Bone marrow (tissue), 2 donors: ENCODE measurements at places on chromosomes 2 and 18.

DNA sequence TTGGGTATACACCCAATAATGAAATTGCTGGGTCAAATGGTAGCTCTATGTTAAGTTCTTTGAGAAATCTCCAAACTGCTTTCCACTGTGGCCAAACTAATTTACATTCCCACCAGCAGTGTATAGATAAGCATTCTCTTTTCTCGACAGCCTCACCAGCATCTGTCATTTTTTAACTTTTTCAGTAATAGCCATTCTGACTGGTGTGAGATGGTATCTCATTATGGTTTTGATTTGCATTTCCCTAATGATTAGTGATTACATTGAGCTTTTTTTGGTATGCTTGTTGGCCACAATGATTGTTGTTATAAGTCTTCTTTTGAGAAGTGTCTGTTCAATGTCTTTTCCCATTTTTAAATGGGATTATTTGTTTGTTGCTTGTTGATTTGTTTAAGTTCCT lies 50.4 kb upstream of the EPAS1 start:
- DNase-seq: no peak

DNA sequence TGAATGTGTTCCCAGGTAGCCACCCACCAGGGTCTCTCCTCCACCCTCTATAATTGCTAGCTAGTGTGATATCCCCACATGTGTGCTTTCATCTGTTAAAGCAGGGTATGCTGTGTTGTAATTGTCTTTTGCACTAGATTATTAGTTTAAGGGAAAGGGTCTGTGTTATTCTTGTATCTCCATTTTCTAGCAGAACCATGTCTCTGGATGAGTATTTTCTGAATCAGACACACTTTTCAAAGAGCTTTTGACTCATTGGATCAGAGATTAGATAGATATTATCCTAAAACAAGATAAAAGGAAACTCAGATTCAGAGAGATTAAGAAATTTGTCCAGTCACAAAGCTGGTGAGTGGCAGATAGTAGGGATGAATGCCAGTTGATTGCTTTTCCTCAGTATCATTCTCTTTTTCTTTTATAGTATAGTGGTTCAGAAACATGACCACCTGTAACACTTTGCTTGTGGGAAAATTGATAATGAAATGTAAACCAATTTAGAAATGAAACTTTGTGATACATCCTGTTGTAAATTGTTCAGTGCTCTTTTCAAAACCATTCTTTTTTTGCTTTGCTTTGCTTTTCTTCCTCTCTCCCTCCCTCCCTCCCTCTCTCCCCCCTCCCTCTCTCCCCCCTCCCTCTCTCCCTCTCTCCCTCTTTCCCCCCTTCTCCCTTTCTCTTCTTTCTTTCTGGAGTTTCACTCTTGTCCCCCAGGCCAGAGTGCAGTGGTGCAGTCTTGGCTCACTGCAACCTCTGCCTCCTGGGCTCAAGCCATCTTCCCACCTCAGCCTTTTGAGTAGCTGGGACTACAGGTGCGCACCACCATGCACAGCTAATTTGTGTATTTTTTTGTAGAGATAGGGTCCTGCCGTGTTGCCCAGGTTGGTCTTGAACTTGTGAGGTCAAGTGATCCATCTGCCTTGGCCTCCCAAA lies 7.4 kb downstream of the MIB1 start:
- no peak for DNase-seq

- DNase-seq: no peak
Observed at GRCh38 chr2:176114930-176115625, 1.5 kb upstream of the HOXD10 start.

DNA sequence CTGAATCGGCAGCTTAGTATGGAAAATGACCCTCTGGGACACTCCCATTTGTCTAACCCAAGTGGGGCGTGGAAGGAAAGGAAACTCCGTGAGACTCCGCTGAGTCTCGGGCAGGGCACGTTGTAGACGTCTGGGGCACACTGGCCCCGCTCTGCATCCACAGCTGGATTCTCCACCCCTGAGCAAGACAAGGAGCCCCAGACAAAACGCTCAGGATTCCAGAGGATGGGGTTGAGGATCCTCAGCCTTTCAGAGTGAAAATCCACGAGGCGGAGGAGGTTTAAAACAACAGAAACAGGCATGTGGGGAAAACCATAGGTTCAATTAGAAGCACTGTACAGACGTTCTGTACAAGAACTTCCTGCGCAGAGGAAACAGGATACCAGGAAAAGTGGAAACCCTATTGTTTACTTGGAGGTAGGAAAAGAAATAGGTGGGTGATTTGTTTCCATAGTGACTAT lies 124.9 kb upstream of the ZNF236 start:
- DNase-seq: no peak

- DNase-seq: no peak
Observed at GRCh38 chr2:24945907-24946306, 25.8 kb downstream of the DNAJC27 start.

DNA sequence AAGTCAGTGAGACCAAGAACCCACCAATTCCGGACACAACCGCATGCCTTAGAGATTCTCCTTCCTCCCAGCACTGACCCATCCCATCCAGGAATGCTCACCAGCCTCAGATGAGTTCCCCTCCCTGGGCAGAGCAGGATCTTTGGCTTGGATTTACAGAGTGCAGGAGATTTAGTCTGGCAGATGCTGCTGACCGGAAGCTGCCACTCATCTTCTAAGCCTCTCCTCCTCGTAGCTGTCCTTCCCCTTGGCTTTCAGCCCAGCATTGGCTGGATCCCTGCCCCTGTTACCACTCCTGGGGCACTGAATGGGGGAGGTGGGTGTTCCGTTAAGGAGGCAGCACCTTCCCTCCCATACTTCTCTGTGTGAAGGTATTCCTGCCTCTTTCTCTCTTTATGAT lies 53.2 kb downstream of the VWA3B start:
- DNase-seq: no peak

GRCh38 chr2:9187620-9188214 lies 18.9 kb upstream of the ASAP2 start:
- DNase-seq: no peak

GRCh38 chr18:22188559-22189267 lies 19.3 kb downstream of the GATA6 start:
- no peak for DNase-seq

GRCh38 chr2:71700041-71700657 lies 246.8 kb downstream of the DYSF start:
- no peak for DNase-seq

- no peak for DNase-seq
Observed at GRCh38 chr2:130756053-130756873, 923 bp downstream of the AMER3 start.

DNA sequence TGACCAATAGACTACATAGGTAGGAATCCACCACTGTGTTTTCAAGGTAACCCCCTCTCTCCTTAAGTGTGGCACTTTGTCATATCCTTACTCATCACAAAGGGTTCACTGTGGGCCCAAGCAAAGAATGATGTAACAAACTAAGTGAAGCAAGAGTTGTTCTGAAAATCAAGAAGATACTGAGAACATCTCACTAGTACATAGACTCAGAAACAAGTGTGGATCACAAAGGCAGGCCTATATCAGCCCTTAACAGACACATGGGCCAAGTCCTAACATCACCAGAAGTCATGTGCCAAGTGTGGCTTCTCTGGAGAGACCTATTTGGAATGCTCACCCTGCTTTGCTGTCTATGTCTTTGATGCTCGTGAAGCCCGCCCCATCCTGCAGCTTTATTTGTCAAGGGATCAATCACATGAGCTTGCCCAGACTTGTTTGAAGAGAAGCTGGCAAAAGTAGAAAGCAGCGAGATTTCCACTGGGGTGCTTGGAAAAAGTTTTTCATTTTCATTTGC lies 131.2 kb upstream of the TTC39C start:
- DNase-seq: no peak

DNA sequence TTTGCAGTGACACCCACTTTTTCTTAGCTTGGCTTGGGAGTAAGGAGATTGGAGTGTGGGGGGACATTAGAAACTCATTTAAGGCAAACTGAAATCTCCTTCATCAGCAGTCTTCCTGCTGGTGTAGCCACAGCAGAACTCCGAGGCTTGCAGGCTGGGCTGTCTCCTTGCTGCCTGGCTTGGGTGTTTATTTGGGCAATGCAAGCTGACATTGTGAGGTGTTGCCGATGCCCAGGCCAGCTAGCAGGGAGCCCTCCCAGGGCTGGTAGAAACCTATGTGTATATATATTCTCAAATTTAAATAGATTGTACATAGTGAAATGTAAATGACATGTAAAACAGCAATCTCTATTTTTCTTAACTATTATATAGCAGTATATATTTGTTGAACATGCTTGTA lies 11.8 kb downstream of the GDF7 start:
- DNase-seq: no peak

- DNase-seq: no peak
Observed at GRCh38 chr18:56770097-56770496, 118.9 kb downstream of the WDR7 start.

- DNase-seq: no peak
Observed at GRCh38 chr2:26523750-26524149, 45.8 kb upstream of the OTOF start.

- no peak for DNase-seq
Observed at GRCh38 chr2:215511454-215512346, 75.8 kb upstream of the FN1 start.
